Mucosa of gallbladder (tissue), 1 donor: ENCODE measurements at places on chromosomes 16 and 17. TPM values are rescaled to one million over a fixed set of nuclear protein-coding genes. Genes with fewer than 3 reads are reported as not detected.

Gene BCAR1
- 223 TPM for total RNA-seq

Gene IL21R
- total RNA-seq: 1.2 TPM

Gene HNF1B
- total RNA-seq: 142 TPM

Gene KRT32
- not detected for total RNA-seq

Gene CACNG1
- not detected for total RNA-seq

Gene ABCC12
- 0.69 TPM for total RNA-seq

Gene CCR7
- 1.3 TPM for total RNA-seq

Gene AANAT
- not detected for total RNA-seq

Gene TVP23C
- 13.8 TPM for total RNA-seq

Gene TMC7
- total RNA-seq: 1.4 TPM

Gene C17orf100
- 3.3 TPM for total RNA-seq

Gene OTOA
- total RNA-seq: 0.46 TPM

Gene MAF
- total RNA-seq: 84.3 TPM

Gene CLEC3A
- total RNA-seq: 3.5 TPM

Gene TRPV2
- 31.0 TPM for total RNA-seq

DNA sequence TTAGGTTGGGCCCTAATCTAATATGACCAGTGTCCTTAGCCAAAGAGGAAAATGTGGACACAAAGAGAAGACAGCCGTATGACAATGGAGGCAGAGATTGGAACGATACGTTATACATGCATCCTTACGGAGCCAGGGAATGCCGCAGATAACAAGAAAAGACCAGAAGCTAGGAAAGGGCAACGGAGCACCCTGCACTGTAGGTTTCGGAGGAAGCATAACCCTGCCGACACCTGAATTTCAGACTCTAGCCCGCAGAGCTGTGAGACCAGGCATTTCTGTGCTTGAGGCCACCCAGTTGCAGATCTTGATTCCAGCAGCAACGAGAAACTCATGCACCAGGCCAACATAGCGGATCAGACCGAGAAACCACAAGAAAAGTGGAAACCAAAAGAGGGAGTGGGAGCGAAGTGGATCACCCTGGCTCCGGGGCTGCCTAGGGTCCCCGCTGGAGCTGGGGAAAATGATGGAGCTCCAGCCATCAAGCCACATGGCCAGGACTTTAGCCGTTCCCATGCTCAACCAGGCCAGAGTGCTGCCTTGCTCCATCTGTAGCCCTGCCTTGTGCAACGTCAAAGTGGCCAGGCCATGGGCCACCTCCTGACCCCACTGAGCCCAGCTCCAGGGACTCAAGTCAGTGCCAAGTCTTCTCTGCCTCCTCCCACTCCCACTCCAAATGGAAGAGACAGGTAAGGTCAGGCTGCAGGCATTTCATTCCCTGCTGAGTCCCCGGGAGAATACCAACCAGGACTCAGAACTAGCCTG, 51.7 kb upstream of the RPL38 start:
- DNase-seq: no peak

DNA sequence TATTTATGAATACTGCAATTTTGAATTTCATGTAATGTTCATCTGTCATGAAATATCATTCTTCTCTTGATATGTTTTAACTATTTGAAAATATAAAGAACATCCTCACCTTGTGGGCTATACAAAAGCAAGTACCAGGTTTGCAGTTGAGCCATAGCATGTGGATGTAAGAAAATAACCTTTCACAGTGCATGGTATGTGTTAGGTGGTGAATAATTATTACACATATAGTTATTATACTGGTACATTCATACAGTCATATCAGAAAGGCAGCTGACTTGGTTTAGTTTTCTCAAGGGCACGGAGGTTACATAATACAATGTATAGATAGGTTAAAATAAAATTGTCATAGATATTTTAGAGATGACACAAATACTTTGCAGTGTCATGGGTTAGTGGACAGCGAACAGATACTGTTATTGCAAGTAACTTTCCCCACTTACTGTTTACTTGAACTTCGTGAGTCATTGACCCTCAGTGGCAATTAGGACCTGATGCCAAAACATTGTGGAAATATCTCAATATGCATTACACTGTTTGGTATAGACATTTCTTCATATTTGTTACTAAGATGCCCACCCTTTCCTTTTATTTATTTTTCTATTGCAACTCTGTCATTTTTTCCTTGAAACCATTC, 445.4 kb upstream of the GOT2 start:
- DNase-seq: no peak

DNA sequence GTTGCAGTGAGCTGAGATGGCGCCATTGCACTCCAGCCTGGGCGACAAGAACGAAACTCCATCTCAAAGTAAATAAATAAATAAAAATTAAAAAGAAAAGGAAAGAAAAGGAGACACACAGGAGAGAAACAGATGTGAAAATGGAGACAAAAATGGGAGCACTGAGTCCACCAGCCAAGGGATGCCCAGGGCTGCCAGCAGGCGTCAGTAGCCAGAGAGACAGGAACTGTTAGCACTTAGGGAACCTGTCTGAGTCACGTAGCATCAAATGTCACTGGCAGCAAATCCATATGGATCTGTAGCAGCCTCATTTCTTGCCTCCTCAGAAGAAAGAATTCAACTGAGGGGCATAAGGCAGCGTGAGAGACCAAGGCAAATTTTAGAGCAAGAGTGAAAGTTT, 79.7 kb downstream of the CYLD start:
- no peak for DNase-seq

GRCh38 chr16:25411396-25412081, 153.9 kb upstream of the ZKSCAN2 start:
- DNase-seq: no peak

GRCh38 chr17:38890410-38890746, 20.5 kb downstream of the LASP1 start:
- no peak for DNase-seq

GRCh38 chr17:41324180-41325075, 8.9 kb upstream of the KRTAP17-1 start:
- DNase-seq: no peak

DNA sequence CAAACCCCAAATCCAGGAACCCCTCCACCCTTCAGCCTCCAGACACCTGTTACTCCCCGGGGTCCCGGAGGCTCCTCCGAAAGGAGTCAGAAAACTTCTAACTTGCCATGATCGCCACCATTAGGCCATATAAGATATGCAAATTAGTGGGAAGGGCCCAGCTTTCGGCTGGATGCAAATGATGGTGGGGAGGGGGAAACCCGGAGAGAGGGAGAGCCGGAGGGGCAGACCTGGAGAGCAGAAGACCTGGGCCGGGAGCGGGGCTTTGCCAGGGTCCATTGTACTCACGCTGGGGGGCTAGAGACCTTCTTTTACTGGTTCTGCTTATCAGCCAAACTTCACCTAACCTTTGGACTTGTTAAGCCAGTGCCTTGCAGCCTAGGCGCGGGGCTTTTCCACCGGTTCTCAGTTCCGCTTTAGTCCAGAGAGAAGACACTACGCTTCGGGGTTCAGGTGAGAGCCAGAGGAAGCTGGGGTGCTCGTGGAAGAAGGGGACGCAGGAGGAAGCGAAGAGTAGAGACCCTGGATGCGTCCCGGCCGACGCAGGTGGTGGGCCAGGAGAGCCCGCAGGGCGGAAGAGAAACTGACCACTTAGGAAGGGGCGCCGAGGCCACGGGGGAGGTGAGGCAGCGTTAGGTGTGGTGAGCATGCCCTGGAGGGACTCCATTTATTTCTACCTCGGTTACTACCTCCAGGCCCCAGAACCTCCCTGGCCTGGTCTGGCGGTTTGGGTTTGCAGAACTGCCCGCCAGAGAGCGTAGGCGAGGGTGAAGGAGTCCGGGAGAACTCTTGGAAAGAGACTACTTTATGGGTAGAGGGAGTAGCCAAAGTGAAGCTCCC, at the start of gene HNF1B:
HNF1B (minus strand) TSS at position 99 of the 840 bp plus-strand sequence. CDS start 175 bp downstream, outside the sequence.
- DNase-seq: peak; percentile 81

- no peak for DNase-seq
Observed at GRCh38 chr17:693791-694638, 20.6 kb downstream of the VPS53 start.

- no peak for DNase-seq
Observed at GRCh38 chr17:51120357-51120738, 320 bp downstream of the SPAG9 start.

DNA sequence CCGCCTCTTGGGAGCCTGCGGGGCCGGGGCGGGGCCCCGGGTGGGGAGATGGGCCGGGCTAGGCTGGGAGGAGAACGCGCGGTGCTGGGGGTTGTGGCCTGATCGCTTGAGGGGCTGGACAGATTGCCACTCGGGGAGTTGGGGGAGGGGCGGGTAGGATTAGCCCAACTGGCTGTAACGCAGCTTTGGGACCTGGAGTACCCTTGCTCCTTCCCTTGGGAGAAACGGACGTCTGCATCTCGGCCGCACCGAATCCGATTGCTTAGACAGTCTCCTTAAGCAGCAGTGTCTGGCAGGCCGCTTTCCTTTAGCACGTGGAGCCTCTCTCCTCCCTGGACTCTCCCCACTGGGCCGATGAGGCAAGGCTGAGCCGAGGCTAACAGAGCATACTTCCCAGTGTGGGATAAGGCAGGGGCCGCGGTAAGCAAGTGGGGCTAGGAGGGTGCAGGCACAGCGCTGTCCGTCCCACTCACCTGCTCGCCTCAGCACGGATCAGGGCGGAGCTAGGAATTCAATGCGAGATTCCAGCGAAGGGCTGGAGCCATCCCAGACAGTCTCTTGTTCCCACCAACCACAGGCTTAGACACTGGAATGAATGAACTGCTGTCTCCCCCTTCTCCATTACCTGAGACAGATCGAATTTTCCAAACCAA, 540 bp upstream of the ACLY start:
- no peak for DNase-seq

DNA sequence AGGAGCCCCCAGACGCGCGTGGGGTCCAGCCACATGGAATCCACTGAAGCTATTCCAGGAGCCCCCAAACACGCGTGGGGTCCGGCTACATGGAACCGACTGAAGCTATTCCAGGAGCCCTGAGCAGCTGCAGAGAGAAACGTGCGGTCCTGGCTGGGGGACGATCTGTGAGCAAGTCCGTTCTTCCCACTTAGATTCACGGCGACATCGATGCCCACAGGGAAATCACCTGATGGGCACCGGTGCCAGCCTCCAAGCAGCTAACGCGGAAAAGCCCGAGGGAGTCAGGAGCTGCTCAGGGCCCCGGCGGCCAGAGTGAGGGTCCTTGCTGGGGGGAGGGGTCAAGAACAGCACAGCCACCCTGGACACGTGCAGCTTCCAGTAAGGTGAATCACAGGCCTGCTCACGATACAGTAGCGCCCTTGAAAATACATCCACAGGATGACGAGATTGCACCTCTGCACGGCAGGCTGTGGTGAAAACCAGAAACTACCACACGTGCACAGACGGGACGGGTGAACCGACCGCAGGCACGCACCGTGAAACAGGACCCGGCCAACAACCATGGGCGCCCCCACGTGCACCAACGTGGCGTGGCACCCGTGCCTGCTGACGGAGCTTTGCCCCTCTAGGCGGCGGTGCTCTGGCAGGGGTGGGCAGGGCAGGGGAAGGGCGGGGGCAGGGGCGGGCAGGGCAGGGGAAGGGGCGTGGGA, 77.7 kb upstream of the GNG13 start:
- no peak for DNase-seq

DNA sequence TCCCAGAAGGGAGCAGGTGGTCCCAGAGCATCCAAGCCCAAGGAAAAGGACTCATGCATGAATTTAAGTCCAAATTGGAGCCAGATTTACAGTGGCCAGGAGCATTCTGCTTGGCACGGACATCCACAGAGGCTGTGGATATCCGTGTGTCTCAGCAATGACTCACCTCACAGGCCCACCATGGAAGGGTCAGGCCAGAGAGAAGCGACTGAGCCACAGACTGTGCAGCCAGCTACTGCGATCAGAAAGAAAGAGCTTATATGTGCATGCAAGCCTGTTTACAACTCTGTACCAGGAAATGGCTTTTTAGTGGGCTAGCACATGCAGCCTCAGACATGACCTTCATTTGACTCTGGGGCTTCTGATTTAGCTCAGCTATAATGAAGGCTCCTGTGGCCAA, 231.0 kb downstream of the C16orf95 start:
- no peak for DNase-seq

DNA sequence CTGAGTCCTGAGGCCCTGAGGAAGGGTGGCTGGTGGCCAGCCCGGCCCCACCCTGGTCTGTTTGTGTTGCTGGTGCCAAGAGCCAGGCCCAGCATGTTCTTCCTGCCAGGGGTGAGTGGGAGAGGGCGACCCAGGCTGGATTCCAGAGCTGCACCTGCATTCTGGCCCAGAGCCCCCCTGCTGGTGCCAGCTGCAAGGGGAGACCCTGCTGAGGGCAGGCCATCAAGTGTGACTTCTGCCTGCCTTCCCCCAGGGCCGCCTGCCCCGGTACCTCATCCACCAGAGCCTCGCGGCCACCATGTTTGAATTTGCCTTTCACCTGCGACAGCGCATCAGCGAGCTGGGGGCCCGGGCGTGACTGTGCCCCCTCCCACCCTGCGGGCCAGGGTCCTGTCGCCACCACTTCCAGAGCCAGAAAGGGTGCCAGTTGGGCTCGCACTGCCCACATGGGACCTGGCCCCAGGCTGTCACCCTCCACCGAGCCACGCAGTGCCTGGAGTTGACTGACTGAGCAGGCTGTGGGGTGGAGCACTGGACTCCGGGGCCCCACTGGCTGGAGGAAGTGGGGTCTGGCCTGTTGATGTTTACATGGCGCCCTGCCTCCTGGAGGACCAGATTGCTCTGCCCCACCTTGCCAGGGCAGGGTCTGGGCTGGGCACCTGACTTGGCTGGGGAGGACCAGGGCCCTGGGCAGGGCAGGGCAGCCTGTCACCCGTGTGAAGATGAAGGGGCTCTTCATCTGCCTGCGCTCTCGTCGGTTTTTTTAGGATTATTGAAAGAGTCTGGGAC, 2.4 kb upstream of the TCAP start:
- peak; percentile 54 for DNase-seq

- DNase-seq: peak; percentile 60
Observed at GRCh38 chr16:8931859-8932258, 31.8 kb downstream of the USP7 start.

DNA sequence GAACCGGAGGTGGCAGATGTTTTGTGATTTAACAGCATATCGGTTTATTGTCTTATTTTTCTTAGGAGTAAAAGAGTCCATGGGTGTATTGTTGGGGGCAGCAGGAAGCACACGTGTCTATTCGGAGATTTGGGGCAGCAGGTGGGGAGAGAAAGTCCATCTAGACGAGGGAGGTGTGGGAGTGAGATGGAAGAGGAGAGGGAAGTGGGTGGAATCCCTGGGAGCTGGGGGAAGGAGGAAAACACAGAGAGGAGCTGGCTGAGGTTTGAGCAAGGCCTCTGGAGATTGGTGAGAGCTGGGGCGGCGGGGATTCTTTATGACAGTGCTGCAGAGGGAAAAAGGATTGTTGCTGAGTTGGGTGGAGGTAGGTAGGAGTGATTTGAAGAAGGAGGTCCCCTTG, 72.1 kb downstream of the PRKCB start:
- DNase-seq: no peak

- DNase-seq: peak; percentile 23
Observed at GRCh38 chr17:21098934-21099689, 27.7 kb upstream of the DHRS7B start.
